ENCODE measurements at places on chromosomes 12 and 14.

DNA sequence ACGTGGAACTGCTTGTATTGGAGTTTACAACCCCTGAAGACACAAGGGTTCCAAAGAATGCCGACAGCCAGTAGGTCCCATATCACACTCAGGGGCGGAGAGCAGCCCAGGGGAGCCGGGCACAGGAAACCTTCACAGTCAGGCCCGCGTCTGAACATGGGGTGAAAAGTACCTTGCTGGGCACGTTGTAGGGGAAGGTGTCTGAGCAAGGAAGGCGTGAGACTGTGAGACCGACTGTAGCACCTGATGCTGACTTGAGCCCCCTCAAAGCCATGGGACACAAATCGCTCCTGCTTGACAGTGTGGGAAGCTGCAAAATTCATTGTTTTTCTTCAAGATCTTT lies 14.7 kb downstream of the RIMBP2 start:
- DNase-seq: no peak

DNA sequence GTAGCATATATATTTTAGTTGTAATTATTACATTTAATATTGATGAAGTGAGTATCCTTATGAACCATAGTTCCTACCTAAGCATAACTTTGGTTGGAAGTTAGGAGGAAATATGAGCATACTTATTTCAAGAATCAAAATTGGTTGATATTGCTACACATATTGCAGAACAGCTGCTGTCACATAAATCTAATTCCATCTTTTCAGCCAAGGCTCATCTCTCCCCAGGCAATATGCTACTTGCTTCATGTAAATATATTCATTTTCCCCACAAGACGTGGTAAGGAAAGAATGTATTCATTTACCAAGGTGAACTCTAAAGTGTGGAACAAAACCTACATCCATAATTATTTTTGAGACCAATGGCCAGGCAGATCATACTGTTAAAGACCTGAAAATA lies 62.5 kb upstream of the HIF1A start:
- no peak for DNase-seq

- peak; percentile 50 for DNase-seq
These were observed 54.3 kb upstream of the PPP2R5C start for GRCh38 chr14:101707068-101707842.

GRCh38 chr12:104546575-104546974 lies 89.8 kb downstream of the CHST11 start:
- DNase-seq: no peak

Data from activated CD8-positive, alpha-beta memory T cell treated with anti-CD3 and anti-CD28 coated beads for 1 hour (primary cell).